NB4 (cell line): ENCODE measurements at places on chromosomes 11 and 22.
A peak's percentile ranks its signal among the peaks of the same experiment; 100 is the strongest.

DNA sequence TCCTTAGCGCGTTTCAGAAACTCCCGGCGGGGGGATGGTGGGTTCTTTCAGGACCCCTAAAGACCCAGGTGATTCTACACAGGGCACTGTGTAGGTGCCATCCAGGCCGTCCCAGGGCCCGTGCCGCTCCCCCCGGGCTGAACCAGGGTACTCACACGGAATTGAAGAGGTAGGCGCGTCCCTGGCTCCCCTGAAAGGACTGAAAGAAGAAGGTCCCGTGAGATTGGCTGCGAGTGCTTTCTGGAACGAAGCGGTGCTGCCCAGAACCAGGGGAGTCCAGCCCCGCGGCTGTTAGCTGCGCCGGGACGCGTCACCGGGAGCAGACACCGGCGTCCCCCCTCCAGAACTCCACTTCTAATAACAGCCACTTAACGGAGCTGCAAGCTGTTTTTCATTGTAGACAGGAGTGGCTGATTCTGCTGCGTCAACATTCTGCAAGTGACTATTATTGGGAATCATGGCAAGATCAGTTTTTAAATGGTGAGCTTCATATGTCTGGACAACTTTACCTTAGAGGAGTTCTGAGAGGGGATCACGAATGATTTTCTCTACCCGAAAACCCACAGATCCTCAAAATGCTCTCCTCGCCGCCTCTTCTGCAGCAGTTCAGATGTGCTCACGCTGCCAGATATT is 31.8 kb downstream of the YPEL1 start:
- DNase-seq, result no peak

DNA sequence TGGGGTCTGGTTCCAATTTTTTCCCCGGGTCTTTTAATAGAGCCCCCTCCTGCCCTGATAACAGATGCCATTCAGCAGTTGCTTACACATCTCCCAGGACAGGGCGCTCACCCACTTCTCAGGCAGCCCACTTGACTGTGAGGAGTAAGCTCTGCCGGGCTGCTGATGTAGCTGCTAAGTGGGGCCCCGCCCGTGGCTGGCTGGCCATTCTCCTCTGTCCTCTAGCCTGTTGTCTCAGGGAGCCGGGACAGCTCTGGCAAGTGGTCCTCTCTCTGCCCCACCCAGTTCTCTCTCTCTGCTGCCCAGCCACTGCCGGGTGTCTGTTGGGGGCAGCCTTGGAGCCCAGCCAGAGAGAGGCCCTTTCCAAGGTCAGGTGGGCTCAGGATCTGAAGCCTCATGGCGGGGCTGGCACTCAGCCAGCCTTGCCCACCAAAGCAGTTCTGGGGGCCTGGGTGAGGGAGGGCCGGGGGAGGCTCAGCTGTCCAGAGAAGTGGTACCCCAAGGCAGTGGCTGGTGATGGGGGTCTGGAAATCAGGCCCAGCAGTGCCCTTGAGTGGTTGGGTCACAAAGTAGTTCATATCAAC is 8.9 kb downstream of the KCNJ4 start:
- no peak for DNase-seq

- no peak for DNase-seq
These were observed 485.2 kb downstream of the LRRC4C start for GRCh38 chr11:40974186-40974795.

GRCh38 chr22:20456064-20456721 is 18.6 kb upstream of the SCARF2 start:
- peak; percentile 81 for DNase-seq

DNA sequence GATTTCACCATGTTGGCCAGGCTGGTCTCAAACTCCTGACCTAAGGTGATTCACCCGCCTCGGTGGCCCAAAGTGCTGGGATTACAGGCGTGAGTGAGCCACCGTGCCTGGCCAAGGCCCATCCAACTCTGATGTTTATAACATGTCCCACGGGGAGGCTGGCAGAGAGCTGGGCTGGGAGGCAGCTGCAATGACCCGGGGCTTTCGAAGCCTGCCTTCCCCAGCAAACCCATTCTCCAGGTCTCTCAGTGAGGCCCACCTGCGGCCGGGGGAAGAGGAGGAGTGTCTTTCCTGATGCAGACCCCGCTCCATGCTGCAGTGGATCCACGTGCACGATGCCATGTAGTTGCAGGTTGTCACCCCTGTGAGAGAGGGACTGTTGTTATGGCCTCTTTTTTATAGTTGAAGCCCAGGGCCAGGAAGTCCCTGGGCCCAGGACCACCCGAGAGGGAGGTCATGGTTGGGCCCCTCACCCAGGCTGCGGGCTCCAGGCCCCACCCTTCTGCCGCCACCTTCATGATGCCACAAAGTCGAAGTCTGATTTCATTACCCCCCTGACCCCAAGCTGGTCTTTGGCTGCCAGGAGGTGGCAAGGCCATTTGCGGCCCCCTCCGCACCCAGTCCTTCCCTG is 38.3 kb downstream of the KCNJ4 start:
- no peak for DNase-seq

GRCh38 chr11:120643284-120643683 is 131.7 kb downstream of the GRIK4 start:
- DNase-seq, result no peak

GRCh38 chr11:1072116-1072820 is 2.4 kb upstream of the MUC2 start:
- DNase-seq, result peak; percentile 41

DNA sequence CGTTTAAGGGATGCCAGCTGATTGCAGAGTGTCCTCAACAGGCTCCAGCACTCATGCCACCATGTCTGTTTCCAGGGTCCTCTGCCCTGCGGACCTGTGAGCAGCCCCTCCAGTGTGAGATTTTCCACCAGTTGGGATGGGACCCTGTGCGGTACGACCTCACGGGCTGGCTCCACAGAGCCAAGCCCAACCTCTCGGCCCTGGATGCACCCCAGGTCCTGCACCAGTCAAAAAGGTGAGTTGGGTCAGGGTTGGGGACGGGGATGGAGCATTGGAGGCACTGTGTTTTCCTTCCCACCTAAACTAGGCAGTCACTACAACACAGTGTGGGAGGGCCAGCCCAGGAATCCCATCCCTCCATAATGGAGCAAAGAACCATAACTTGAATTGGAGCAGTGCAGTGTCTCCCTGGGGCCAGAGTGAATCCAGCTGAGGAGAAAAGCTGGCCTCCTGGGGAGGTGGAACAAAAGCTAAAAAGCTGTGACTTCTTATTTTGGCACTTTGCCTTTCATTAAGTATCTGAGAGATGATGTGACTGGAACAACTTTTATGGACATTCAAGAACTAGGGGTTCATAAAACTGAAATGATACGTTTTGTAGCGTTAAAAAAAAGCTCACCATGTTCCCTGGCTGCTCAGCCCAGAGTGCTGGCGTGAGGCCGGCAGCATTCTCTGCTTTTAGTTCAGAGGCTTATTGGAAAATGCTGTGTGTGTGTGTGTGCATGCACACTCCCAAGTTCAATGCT is 101.8 kb downstream of the MYO18B start:
- DNase-seq, result no peak

- no peak for DNase-seq
These were observed 21.8 kb upstream of the UPK3A start for GRCh38 chr22:45262931-45263462.

DNA sequence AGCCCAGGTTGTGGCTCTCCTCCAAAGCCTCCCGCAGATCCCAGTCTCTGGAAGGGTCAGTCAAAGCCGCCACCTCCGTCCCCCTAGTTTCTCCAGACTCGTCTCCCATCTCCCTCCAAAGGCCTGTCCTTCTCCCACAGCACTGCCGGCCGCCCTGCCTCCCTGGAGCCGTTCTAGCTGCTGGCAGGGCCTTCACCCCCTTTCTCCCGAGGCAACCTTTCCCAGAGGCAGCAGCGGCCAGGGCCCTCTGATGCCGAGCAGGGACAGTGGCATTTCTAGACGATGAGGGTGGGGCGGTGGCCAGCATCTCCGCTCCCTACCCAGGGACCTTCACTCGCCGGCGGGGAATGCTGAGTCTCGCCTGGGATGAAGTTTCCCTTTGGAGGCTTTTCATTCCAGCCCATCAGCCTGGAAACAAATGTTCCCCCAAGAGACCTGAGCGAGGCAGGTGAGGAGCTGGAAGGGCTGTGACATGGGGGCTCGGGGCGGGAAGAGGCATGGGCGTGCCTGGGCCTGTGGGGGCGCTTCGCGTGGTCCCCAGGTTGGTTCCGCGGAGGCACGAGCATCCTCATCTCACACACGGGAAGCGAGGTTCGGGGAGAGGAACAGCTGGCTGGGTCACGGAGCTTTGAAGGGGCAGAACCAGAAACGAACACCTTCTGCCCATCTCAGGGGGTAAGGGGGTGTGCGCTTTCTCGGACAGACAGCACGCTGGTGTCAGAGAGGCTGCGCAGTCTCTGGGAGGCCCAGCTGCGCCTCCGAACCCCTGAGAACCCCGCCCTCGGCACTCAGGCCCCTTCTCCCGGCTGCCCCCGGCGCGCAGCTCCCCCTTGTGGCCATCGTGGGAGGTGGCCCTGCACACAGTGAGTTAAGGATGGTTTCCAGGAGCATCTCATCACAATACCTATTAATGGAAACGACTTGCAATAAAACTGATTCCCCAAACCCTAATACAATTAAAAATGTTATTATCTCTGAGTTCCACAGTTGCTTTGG is 18.1 kb upstream of the KLHL35 start:
- peak; percentile 53 for DNase-seq

- no peak for DNase-seq
These were observed 140.2 kb downstream of the SNX19 start for GRCh38 chr11:130776061-130776419.

GRCh38 chr22:42401535-42402334 is 30.5 kb downstream of the NFAM1 start:
- DNase-seq, result peak; percentile 41

GRCh38 chr11:85762226-85762625 is 48.7 kb downstream of the SYTL2 start:
- no peak for DNase-seq

DNA sequence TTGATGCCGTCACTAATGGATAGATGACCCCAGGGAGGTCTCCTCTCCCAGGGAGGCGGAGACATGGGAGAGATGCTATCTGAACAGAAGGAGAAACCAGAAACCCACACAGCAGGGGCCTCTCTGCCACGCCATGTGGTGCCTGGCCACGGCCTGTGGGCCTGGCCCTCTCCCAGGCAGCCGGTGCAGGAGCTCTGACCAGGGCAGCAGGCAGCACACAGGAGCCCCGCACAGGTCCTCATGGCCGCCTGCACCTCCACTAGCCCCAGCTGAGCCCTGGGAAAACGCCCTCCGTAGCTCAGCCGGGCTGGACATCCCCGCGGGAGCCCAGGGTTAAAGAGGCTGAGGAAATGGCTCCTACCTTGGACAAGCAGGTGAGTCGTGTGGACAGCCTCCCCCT is 19.8 kb downstream of the IGSF9B start:
- DNase-seq, result no peak

GRCh38 chr11:64971421-64972233 is at the start of gene MAJIN:
MAJIN (minus strand) TSS chr11:64972108; CDS start chr11:64959405, 12,703 bp downstream.
- no peak for DNase-seq

DNA sequence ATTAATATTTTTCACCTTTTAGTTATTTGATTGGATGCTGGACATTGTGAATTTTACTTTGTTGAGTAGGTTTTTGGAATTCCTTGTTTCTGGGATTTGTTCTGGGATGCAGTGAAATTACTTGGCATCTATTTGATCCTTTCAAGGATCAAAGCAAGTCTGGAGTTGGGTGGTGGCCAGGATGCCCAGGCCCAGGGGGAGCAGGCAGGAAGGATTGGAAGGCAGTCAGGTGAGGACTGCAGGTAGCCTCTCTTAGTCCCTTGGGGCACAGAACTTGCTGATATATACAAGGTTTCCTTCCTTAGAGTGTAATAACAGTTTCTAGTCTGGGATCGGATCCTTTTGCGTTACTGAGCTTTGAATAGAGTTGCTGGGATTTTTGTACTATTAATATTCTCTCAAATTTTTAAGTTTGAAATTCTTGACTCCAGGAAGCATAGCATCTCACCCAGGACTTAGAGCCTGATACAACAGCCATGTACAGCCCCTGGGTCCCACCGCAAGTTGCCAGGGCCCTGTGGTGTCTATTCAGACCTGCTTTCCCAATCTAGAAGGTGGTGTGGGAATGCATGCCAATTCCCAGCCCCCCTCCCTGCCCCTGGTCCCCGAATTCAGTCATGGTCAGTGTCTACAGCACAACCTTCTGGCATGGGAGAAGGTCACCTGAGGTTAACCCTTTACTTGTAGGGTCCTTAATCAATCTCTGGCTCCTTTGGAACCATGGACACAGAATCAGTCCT is 6.1 kb downstream of the ZNF74 start:
- DNase-seq, result no peak

DNA sequence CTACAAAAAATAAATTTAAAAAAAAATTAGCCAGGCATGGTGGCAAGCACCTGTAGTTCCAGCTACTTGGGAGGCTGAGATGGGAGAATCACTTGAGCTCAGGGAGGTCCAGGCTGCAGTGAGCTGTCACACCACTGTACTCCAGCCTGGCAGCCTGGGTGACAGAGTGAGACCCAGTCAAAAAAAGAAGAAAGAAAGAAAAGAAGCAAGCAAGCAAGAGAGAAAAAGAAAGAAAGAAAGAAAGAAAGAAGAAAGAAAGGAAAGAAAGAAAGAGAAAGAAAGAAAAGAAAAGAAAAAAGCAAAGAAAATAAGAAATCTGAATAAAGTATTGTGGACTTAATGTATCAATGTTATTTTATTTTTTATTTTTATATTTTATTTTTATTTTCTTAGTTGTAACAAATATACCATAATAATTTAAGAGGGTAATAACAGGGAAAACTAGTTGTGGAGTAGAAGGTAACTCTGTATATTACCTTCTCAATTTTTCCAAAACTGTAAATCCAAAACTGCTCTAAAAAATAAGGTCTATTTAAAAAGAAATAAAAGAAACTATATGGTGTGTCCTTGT is 1.1 kb upstream of the ZNF215 start:
- DNase-seq, result no peak

- DNase-seq, result no peak
These were observed 825.0 kb upstream of the CHORDC1 start for GRCh38 chr11:91047882-91048281.

DNA sequence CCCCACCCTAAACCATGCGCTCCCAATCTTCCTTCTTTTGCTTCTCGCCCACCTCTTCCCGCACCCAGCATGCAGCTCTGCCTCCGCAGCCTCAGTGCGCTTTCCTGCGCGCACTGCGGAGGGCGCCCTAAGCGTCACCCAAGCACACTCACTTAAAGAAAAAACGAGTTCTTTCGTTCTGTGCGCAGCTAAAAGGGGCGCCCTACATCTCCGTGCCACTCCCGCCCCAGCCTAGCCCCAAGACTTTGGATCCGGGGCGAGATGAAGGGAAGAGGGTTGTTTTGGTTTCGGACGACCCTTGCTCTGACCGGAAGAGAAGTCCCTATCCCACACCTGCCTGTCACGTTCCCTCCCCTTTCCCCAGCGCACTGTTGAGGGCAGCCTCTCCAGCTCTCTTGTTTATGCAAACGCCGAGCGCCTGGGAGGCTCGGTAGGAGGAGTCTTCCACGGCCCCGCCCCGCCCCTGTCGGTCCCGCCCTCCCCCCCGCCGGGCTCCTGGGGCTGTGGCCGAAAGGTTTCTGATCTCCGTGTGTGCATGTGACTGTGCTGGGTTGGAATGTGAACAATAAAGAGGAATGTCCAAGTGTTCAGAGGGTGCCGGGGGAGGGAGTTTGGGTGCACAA is 5.3 kb downstream of the VSIG2 start:
- peak; percentile 29 for DNase-seq

DNA sequence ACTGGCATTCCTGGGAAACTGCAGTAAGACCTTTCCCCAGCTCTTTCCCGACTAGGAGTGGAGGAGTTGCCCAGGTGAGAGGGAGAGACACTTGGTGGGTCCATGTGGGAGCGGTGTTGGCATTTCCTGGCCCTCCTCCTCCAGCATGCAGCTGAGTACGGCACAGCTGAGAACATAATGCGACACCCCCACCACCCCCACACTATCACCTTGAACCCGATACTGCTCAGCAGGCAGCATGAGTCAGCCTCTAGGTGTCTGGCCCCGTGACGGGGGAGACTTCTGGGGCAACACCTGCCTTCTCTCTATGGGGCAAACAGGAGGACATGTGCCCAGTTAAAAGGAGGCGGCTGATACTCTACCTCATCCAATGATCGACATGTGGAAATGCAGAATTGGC is 64.4 kb downstream of the PKNOX2 start:
- no peak for DNase-seq
